Fibroblast of skin of right biceps (primary cell): ENCODE measurements at places on chromosomes 7 and 10.

DNA sequence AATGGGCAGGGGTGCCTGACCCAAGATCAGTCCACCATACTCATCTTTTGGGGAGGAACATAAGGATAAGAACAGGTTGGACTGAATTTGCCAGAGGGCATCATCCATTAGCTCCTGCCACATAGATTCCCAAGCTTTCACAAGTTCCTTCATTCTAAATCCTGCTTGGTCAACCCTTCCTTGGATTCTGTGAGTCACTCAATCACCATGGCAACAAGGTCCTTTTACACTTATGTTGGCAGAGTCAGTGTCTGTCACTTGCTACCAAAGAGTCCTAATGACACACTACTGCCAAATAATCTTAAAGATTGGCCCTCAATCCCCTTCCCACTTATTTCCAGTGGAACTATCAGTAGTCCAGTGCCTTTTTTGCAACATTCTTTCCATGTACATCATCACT is 5.0 kb upstream of the LGI1 start:
- peak; percentile 50 for DNase-seq

- peak; percentile 73 for DNase-seq
Observed at GRCh38 chr7:100465702-100466311, 1.7 kb upstream of the SPACDR start.

DNA sequence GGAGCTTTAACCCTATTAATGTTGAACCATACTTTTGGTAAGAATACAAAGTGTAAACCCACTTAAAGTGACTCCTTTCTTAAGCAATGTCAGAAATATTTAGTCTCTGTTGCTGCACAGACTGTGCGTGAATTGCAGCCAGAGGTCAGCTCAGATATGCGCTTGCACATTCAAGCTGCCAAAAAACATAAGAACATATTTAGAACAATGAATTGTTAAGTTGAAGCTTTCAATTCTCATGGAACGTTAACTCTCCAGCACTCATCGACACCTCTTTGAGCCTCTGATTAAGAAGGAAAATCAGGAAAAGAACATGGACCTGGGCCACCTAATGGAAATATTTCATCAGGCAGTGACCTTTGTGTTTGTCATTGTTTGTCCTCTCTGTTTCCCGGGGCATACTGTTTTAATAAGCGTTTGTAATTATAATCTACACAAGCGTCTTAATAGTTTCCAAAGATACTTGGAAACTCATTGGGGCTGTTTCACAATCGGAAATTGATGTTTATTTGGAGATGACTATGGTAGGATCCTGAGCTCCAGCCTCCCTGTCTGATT is 193.0 kb upstream of the CELF2 start:
- DNase-seq, result peak; percentile 85

GRCh38 chr7:106752367-106752766 is 91.4 kb upstream of the CCDC71L start:
- no peak for DNase-seq

GRCh38 chr7:155217634-155218033 is 80.0 kb upstream of the INSIG1 start:
- DNase-seq, result no peak

DNA sequence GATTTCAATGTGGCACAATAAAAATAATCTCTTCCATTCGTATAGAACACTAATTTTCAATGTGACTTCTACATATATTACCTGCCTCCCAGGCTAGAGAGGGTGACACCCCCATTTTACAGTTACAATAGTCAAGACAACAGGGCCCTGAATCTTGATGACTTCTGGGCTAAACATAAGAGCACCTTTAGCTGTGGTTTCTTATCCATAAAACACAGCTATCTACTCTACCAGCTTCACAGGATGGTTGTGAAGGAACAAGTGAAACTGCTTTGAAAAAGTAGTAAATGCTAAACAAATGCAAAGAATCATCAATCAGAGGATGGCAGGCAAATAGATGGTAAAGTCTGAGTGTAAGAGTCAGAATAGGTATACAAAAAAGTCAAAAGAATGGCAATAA is 3.6 kb upstream of the TLL2 start:
- no peak for DNase-seq

DNA sequence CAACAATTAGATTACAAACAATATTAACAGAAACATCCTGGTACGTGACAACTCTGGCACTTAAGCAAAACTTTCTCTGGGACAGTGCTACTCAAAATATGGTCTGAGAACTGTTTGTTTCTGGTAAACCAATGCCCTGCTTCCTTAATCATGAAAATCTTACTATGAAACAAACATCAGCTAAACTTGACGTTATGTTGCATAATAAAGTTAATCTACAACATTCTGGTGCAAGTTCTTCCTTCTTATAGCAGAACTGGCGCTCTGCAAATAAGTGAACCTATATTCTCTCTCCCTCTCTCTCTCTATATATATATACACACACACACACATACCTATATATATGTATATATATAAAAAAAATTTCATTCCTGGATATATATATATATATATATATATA is 7.8 kb downstream of the C7orf33 start:
- no peak for DNase-seq

DNA sequence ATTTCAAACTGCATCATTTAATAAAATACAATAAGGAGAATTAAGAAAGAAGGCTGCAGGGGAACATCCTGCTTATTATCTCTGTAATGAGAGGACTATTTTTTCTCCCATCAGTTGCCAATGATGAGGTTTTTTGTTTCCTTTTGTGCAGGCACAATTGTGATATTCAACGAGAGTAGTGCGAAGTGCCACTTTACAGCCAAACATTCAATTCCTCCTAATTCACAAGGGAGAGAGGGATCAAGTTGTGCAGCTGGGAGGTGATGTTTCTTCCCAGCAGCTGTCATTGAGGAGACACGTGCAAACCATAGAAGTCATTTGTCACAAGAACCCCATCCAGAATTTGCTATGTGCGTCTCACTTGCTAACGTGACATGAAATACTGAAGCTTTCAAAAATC is 81.6 kb upstream of the ICA1 start:
- no peak for DNase-seq

DNA sequence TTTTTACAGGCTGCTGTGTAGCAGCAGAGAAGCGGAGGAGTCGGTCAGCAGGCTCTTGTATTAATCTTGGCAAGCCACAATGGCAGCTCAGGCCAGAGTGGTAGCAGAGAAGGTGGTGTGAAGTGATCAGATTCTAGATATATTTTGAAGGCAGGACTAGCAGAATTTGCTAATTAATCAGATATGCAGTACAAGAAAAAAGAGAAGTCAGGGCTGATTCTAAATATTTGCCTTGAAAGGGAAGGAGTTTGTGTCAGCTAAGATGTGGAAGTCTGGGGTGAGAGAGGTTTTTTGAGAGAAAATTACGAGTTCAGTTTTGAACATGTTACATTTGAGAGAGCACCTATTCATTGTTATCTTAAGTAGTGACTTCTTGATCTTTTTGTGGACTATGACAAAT is 176.3 kb downstream of the WNT2 start:
- no peak for DNase-seq

GRCh38 chr7:142878315-142878714 is 7.2 kb downstream of the TRPV6 start:
- no peak for DNase-seq

GRCh38 chr10:24575481-24576002 is 148.1 kb downstream of the ARHGAP21 start:
- DNase-seq, result no peak

DNA sequence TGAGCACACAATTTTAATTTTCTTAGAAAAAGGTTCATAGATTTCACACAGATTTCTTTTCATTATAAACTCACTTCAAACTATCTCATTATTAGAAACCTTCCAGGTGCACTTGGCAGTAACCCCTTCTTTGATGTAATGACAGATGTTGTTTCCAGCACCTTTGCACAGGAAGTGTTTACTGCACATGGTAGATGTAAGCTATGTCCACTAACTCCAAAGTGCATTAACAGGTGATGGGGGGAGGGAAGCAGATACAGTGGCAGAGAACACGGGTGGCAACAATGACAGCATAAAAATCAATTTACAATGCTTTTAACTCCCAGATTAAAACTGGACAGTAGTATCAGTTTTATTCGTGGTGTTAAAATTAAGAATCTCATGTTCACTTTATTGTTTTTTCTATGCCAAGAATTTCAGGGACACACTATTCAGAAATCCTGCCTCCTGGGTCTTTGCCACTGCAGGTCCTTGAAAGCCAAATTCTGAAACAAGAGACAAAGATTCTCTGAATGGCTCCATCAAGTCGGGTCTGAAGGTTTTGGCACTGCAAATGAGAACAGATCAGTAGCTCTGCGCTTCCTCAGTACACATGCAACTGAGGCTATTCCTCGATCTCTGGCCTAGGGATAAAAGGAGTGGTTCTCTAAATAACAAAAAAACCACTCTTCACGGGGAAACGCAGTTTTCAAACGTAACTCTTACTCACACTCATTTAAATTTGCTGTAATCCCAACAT is 187.7 kb downstream of the JAZF1 start:
- no peak for DNase-seq

DNA sequence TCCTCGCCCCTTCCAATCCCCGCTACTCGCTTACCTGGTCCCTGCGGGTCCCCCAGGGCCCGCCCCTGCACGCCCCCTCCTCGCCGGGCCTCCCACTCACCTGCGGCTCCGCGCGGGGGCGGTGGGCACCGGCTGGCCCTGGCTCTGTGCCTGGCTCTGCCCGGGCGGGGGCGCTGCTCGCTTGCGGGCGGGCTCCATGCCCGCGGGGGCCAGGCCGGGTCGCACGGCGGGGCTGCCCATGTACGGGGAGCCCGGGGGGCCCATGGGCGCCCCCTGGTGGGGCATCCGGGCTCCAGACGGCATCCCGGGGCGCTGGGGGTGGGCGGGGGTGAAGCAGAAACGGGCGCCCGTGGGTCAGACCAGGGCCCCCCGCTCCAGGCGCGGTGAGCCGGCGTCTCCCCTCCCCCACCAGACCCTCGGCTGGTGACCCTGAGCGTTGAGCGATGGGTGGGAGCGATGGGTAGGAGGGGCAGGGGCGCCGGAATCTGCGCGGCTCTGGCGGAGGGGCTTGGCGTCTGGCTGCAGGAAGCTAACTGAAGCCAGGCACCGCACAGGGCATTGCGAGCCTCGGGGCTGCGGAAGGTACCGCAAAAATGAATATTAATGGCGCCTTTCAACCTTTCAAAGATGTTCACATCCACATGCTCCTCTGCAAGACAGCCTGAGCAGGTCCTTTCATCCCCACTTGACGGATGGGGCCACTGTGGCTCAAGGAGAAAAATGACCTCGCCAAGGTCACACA is 3.0 kb downstream of the SMARCD3 start:
- peak; percentile 42 for DNase-seq

- no peak for DNase-seq
Observed at GRCh38 chr7:66352071-66352470, 146.9 kb downstream of the TPST1 start.

DNA sequence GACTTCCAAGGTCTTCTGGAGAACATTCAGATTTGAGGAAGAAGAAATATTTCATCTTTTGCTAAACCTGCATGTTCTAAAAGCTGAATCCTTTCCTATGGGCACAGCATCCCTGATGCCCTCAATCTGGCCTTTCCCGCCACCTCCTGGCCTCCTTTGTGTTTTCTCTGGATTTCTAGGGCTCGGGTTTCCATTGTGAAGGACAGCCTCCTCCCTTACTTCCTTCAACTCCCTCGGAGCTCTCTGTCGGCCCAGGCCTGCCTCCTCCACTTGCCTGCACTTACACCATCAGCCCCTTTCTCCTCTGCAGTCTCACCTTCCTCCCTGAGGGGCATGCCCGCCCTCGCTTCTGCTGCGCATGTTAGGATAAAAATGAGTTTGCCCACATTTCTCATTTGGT is 75.4 kb downstream of the WIPF3 start:
- no peak for DNase-seq

DNA sequence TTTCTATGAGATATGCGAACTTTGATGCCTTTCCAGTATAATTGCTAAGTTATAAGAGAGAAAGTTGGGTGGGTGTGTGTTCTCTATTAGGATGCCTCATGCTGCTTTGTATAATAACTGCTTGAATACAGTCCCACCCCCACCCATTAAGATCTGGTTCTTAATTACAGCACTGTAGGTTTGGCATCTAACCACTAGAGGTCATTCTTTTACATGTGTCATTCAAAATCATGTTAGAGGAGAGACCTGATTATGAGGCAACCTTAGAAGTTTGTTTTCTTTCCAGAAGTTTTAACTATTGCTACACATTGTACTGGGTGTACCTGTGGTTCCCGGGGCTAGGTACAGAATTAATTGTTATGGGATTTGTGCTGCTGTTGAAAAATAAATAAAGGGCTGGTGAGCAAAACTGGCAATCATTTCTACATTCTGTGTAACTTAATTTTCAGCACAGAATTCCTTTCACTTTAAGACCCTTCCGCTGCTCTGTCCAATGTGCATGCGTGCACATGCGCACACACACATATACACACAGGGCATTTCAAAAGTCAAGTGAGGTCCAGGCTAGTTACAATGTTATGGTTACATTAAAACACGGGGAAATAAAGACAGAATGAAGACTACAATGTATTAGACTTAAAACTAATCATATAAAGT is 1156.3 kb downstream of the SORCS3 start:
- DNase-seq, result peak; percentile 40

- peak; percentile 64 for DNase-seq
Observed at GRCh38 chr7:35253710-35254495, at the start of gene TBX20. Gene TBX20 (minus strand): TSS chr7:35254100. CDS start chr7:35253620, 480 bp downstream.

- DNase-seq, result no peak
Observed at GRCh38 chr10:15781381-15781960, 61.7 kb upstream of the ITGA8 start.

GRCh38 chr7:101779267-101779666 is 38.2 kb upstream of the CUX1 start:
- DNase-seq, result no peak

GRCh38 chr10:88989824-88990383 is 694 bp upstream of the FAS start:
- DNase-seq, result peak; percentile 69

- no peak for DNase-seq
Observed at GRCh38 chr10:31611161-31611560, 292.1 kb downstream of the ZEB1 start.

- no peak for DNase-seq
Observed at GRCh38 chr7:1543826-1544177, 12.2 kb downstream of the TMEM184A start.

DNA sequence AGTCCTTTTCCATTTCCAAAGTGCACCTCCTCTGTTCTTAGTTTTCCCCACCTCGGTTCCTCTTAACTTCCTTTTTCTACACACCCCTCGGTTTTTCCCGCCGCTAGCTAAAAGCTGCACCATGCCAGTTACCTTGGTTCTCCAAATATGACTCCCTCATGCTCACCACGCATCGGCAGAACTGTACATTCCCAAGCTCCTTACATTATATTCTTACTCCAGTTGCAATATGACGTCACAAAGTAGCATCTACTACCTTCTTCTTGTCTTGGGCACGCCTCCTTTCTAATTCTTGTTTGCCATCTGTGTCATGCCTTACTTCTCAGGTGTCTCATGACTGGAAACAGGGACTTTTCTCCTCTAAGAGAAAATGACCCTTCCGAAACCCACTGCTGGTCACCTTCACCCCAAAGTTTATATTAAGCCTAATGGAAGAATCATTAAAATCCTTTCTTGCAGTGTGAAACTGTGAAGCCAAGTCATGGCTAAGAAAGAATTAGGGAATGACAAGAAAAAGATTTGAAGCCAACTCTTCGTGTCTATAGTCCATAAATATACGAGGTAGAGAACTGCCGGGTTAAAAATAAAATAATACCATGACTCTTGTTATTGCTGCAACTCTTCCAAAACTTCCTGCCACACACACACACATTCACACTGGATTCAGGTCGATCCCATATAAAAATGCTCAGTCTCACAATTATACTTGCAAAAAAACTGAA is 1.7 kb downstream of the ESYT2 start:
- no peak for DNase-seq

GRCh38 chr7:39845006-39845405 is 105.0 kb upstream of the CDK13 start:
- peak; percentile 56 for DNase-seq

- peak; percentile 35 for DNase-seq
Observed at GRCh38 chr7:106824458-106824857, 40.6 kb upstream of the PIK3CG start.

- no peak for DNase-seq
Observed at GRCh38 chr10:32059472-32059871, 3.2 kb upstream of the KIF5B start.
